ENCODE measurements at places on chromosomes 5 and 9. TPM values are rescaled to one million over a fixed set of nuclear protein-coding genes. Genes with fewer than 3 reads are reported as not detected.

DNA sequence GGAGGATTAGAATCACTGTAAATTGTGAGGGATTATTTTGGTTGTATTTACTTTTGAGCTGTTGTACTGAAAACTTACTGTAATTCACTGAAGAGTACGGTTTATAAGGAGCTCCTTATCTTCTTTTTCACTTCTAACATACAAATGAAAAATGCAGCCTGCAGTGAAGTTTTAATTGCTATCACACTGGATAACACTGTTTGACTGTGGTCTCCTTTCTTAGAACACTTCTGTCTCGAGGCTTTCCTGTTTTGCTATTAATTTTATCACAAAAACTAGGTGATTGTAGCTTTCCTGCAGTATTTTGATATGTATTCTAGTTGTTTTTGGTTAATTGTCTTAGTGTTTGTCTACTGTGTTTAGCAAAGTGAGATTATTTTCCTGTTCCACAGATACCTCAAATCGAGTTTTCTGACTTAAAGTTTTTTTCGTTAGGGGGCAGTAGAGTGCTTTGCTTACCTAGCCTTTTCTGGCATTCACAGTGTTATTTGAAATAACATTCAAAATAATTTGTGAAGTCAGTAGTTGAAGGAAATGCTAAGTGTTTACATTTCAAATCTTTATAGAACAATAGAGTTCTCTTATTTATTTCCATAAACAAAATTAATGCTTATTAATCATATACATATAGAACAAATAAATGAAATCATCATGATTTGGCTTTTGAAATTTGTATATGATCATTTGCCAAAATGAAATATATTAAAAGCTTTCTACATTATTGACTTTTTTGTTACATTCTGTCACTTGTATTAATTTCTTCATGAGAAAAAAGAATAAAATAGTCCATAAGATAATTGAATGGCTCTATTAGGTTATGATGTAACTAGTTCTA is 52.9 kb downstream of the COMMD10 start:
- DNase-seq: no peak

DNA sequence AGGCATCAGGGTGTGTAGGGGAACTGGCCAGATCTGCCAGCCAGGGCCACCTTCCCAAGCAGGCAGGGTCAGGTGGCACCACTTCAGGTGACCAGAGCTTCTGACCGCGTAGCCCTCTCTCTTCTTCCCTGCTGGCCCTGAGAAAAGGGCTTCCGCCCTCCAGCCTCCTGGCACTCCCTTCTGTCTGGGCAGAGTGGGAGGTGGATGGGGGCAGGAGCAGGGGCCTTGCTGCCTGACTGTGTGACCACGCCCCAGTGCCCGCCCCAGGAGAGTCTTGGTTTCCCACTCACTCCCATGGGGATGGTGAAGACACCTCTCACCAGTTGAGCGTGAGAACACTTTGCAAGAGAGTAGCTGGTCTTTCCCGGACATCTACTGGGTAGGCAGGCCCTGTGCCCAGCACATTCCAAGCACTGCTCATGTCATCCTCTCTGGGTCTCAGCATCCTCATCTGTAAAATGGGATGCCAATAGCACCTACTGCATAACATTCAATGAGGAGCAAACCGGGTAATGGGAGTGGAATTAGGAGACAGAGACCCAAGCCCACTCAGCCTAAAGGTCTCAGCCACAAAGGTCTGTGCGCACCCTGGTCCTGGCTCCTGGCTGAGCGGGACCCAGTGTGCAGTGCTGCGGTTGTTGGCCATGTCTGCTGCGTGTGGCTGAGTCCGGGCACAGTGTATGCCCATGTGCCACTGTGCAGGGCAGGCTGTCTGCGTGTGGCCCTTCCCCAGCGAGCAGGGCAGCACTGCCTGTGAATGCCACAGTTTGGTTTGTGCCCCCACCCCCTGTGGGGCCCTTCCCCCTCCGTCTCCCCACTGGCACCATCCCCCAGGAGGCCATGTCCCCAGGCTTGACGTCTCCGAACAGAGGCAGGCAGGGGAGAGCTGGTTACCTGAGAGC is 179.1 kb upstream of the IER5L start:
- DNase-seq: no peak

- DNase-seq: no peak
Observed at GRCh38 chr9:135741276-135742219, 39.6 kb downstream of the KCNT1 start.

DNA sequence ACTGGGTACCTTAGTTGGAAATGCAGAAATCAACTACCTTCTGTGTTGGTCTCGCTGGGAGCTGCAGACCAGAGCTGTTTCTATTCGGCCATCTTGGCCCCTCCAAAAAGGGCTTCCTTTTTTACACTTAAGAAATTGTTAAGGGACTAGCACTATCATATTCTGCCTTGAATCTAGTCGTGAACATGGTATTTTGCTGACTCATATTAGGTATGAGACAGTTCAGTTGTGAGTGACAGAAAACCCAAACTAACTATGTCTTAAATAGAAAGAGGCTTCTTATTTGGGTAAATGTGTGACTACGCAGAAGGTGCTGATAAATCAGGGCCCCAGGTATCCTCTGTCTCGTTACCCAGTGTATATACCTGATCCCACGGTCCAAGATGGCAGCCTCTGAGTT is 298.2 kb downstream of the EDIL3 start:
- DNase-seq: no peak

DNA sequence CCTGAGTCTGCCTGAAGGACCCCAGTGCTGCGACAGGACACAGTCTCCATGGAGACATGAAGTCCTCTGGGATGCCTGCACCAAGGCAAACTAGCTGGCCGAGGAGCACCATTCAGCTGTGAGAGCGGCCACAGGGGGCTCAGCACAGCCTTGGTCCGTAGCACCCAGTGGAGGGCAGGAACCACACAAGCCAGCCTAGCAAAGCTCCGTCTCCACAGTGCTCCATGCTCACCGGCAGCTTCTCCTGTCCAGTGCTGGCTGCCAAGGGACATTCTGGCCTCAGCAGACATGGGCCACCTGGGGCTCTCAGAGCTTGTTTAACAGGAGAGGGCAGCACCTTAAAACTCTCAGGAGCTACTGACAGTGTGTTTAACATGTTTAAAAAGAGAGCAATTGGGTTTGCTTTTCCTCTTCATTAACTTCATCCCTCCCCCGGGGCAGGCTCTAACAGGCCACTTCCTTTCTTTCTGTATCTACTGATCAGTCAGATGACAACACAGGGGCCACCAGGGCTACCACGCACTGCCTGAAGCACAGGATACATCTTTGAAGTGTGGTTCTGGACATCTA is 57.0 kb downstream of the SECISBP2 start:
- DNase-seq: peak; percentile 38

DNA sequence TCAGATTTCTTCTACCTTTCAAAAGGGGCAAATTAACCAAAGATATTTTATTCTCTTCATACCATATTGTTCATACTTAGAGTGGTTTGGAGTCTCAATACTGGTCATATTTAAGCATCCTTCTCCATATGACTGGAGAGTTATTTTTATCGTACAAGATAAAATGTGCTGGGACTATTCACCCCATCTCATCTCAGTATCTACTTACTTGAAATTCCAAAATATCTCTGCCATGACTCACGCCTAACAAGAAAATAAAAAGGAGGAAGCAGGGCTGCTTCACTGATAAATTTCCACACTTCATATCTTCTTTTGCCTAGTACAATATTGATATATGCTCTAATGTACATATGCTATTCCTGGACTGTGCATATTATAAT is 277.9 kb upstream of the CDH9 start:
- no peak for DNase-seq

DNA sequence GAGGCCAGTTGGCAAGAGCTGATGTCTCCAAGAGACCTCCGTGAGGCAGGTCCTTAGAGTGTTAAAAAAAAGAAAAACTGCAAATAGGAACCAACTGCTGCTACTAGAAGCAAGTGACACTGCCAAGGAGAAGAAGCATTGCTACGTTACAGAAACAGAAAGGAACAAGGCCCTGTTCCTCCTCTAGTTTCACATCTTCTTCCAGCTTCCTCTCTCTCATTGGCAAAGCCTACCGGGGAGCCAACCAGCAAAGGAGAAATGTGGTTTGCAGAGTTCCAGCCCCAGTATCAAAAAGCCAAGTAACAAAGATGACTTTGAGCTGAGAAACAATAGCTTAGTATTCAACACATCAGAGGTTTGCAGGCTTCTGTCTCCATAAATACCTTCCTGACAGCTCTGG is 145.9 kb downstream of the PRELID2 start:
- no peak for DNase-seq

- no peak for DNase-seq
Observed at GRCh38 chr9:105038051-105038450, 110.1 kb upstream of the ABCA1 start.

Gene DDX4
- total RNA-seq: 1.0 TPM

Gene IL13
- 16.3 TPM for total RNA-seq

Gene TLR4
- total RNA-seq: not detected

Data from activated T-cell treated with anti-CD3 and anti-CD28 coated beads, Interleukin-2, amount 50 U/mL, for 72 hours (primary cell).